ENCODE measurements at places on chromosomes 11 and 22. TPM values are rescaled to one million over a fixed set of nuclear protein-coding genes. Genes with fewer than 3 reads are reported as not detected.

The MPEG1 gene
- not detected for total RNA-seq

The GLB1L2 gene
- total RNA-seq: 1.9 TPM

The GGTLC3 gene
- not detected for total RNA-seq

The HSPB2 gene
- total RNA-seq: not detected

The TCN2 gene
- total RNA-seq: 4.2 TPM

The GAB4 gene
- total RNA-seq: not detected

The PTPN5 gene
- total RNA-seq: not detected

The H19 gene
- total RNA-seq: 10.2 TPM

The ADORA2A gene
- total RNA-seq: 0.91 TPM

The ZNF280B gene
- 1.3 TPM for total RNA-seq

The CCDC73 gene
- not detected for total RNA-seq

The SLC25A17 gene
- 23.1 TPM for total RNA-seq

The RFPL2 gene
- total RNA-seq: 0.07 TPM
